ENCODE measurements at places on chromosomes 1 and 21.
A peak's percentile ranks its signal among the peaks of the same experiment; 100 is the strongest.

- DNase-seq: no peak
Observed at GRCh38 chr1:205045146-205045545, 2.1 kb downstream of the CNTN2 start.

- no peak for DNase-seq
Observed at GRCh38 chr1:15626269-15626950, 9.2 kb downstream of the DDI2 start.

- DNase-seq: no peak
Observed at GRCh38 chr1:209486861-209487593, 96.5 kb upstream of the CAMK1G start.

DNA sequence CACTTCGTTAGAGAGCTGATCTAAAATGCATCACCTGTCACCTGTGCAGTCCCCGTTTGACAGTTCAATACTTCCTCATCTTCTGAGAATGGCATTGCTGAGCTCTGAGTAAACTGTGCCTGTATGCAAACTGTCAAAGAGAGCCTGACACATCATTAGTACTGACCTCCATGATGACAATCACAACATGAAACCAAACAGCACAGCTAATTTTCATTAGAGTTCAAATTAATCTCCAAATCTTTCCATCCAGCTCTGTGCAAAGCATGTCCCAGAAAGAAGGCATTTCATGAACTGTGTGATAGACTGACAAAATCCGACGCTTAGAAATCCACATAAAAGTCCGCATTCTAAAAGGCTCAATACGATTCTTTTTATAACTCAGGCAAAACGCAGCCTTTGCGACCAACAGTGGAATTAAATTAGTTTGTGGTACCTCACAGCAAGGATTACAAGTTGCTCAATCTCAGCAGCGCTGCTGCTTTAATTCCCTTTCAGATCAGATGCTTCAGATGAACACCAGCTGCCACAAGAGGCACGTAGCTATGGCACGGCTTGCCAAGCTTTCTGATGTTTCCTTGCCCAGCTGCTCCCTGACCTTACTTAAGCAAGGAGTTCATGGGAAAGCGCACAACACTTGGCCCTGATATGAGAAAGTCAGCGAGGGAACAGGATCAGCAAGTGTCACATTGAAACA lies 765.5 kb upstream of the PRMT6 start:
- DNase-seq: no peak

- peak; percentile 64 for DNase-seq
Observed at GRCh38 chr21:14523234-14523633, 22.9 kb downstream of the SAMSN1 start.

DNA sequence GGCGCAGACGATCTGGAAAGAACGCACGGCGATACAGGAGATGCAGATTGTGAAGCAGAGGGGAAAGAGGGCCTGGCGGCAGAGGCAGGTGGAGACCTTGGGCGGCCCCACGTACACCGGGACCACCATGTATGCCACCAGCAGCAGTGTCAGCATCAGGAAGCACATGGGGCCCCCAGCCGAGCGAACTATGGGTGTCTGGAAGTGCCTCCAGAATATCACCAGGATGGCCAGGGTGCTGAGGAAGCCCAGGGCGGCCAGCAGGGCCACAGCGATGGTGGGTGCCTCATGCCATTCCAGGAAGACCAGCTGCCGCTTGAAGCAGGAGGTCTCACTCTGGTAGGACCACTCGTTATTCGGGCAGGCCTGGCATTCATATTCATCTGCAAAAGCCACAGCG lies 19.3 kb downstream of the TAS1R2 start:
- no peak for DNase-seq

- DNase-seq: no peak
Observed at GRCh38 chr1:227120826-227121225, 180.7 kb downstream of the COQ8A start.

GRCh38 chr1:29245876-29246275 lies 9.6 kb downstream of the PTPRU start:
- no peak for DNase-seq

GRCh38 chr1:108691942-108692723 lies at the start of gene PRPF38B:
PRPF38B (plus strand) TSS chr1:108692310; CDS start chr1:108692592, 282 bp downstream.
- peak; percentile 95 for DNase-seq

GRCh38 chr1:57963581-57963980 lies 539.7 kb upstream of the DAB1 start:
- DNase-seq: no peak

DNA sequence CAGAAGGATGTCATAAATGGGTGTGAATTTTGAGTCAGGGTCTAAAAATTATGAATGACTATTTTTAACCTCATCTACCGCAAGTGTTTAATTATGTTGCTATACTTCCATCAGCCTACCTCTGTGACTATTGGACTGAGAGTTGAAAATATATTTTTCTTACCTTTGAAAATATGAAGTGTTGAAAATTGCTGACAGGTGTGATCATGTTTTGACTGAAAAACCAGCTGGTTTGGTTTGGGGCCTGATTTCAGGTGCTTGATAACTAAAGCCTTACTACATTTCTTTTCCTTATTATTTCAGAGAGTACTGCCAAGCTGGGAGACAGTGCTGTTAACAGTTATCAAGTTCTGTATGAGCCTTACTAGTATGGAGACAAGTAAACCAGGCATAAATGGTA lies 107.2 kb upstream of the DUSP10 start:
- no peak for DNase-seq

GRCh38 chr1:76763738-76764137 lies 103.5 kb upstream of the ST6GALNAC5 start:
- DNase-seq: no peak

- DNase-seq: no peak
Observed at GRCh38 chr21:14454016-14455009, 71.4 kb upstream of the HSPA13 start.

- DNase-seq: no peak
Observed at GRCh38 chr1:114076308-114076707, 77.4 kb downstream of the SYT6 start.

- no peak for DNase-seq
Observed at GRCh38 chr1:44040418-44040817, 9.2 kb upstream of the SLC6A9 start.

DNA sequence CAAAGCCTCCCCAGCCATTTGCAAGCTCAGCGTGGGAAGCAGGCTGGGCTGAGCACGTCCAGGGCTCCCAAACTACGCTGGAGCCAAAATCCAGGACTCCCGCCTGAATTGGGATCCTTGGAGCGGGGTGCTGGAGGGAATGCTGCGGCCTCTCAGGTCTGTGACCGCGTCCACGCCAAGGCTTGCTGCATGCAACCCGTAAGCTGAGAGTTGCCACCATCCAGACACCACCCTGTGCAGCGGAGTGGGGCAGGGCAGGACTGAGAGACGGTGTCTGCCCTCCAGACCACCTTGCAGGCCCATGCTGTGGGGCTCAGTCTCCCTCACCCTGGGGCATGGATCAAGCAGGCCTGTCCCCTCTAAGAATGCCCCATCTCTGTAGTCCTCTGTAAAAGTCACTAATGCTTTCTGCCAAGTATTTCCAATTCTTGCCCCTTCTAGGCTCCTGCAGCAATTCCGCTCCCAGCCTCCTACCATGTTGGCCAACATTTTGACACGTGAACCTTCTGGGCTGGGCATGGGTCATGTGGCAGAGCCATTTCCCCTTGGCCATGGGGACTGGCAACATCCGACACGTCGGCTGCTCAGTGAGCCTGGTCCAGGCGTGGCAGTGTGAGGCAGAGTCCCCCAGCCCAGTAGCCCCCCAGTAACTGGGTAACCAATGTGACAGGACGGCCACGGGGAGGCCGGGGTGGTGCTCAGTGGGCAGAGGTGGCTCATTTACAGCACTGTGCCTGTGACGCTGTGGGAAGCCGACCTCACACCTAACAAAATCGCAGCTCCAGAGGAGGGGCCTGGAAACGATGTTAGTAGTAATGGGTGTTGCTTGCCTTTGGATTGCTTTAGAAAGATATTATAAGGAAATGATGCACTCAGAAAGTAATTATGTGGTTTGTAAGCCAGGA lies 57.9 kb upstream of the PDE9A start:
- no peak for DNase-seq
